Stimulated activated CD4-positive, alpha-beta T cell treated with anti-CD3 and anti-CD28 coated beads, Interleukin-2, amount 100 ng/mL, for 48 hours (primary cell): ENCODE measurements at places on chromosomes 5 and 9.

DNA sequence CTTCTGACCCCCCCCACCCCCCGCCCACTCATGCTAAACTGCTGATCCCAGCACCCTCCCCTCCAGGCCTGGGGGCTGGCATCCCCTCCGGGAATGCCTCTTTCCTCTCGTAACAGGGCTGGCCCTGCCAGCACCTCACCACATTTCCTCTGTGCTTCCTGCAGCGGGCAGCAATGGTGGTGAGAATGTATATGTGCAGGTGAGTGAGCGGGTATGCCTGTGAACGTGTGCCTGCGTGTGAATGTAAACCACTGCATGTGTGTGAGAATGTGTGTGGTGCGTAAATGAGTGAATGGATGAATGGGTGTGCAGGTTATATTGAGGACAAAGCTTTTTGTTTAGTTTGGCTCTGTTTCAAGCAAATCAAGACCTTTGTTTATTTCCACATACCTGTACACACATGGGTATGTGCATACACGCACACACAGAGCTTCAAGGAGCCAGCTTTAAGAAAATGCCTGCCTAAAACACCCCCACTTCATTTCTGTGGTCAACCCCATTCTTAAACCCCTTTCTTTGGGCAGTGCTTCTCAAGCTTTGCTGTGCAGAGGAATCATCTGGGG is 95.7 kb upstream of the SHB start:
- no peak for DNase-seq

- no peak for DNase-seq
Measured at GRCh38 chr9:96302021-96302420, at the start of gene HSD17B3. Gene HSD17B3, minus strand, starts transcription at chr9:96302176. Its CDS starts 72 bp downstream, at chr9:96302104.

DNA sequence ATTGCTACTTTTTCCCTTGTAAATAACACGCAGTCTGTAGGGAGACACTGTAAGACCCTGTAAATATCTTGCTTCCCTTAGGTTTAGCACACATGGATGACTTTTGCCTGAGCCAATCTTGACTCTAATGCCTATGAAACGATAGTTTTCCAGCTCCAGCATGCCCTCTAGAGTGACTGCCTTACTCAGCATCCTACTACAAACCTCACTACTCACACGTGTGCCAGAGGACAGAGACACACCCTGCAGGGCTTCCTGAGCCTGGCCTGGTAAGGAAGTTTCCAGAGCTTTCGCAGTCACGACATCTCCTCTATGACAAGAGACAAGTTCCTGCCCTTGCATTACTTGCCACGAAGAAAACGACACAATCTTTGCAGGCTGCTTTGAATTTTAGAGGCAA is 138.1 kb downstream of the ATPSCKMT start:
- DNase-seq = no peak

DNA sequence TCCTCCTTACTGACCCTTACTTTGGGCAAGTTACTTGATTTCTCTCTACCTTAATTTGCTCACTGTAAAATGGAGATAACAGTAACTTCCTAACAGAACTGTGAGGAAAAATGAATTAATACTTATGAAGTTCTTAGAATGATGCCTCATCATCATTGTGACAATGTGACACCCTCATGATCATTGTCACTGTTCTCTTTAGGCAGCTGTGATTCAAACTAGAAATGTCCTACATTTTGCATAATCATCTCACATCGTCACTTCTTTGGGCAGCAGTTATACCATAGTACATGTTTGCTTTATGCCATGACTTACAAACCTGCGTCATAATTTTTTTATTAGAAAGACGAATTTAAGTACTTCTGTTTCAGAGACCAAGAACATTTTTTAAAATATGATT is 9.7 kb downstream of the SLC30A5 start:
- no peak for DNase-seq

DNA sequence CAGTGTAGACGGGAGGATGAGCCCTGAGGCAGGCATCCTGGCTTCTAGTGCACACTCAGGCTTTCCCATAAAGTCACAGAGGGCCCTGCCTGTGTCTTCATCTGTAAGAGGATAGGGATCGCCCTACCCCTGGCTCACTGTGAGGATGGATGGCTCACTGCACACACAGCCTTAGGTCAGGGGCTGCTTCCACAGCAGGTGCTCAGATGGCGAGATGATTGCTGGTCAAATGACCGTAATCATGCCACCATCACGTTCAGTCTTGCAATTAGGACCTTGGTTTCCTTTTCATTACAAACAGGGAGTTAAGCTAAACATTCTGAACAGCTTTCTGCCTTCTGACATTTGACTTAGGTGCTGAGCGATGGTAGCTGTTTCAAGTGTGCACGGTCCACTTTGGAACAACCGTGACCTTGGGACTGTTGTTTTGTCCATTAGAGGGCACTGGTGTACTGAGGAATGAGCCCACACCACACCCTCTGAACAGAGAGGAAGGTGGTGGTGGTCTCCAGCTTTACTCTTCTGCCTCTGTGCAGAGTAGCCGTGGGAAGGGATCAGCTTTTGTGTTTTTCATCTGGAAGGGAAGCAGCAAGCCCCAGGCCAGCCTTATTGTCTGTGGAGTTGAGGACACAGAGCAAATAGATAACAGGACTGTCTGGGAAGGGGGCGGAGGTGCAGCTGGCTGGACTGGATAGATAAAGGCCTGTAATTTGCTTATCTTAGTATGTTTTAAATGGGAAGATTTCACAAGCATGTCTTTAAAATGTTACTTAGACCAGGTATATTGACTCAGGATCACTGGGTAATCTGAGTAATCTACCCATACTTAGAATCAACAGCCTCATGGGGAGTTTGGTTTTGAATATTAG is 183.1 kb downstream of the TRIO start:
- DNase-seq = no peak

DNA sequence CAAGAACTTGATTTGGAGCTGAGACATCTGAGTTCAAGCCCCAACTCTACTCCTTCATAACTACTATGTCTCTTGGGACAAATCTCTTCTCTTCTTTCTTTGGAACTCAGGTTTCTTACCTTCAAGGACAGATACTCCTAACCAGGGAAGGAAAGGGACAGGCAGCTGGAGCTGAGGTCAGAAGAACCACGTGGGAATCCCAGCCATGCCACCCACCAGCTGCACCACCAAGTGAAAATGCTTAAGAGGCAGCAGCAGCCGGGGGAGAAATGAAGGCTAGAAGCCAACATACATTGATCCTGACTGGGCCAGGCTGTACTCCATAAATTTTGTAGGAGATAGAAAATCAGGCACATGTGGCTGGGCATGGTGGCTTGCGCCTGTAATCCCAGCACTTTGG is 9.6 kb upstream of the OR5C1 start:
- no peak for DNase-seq

DNA sequence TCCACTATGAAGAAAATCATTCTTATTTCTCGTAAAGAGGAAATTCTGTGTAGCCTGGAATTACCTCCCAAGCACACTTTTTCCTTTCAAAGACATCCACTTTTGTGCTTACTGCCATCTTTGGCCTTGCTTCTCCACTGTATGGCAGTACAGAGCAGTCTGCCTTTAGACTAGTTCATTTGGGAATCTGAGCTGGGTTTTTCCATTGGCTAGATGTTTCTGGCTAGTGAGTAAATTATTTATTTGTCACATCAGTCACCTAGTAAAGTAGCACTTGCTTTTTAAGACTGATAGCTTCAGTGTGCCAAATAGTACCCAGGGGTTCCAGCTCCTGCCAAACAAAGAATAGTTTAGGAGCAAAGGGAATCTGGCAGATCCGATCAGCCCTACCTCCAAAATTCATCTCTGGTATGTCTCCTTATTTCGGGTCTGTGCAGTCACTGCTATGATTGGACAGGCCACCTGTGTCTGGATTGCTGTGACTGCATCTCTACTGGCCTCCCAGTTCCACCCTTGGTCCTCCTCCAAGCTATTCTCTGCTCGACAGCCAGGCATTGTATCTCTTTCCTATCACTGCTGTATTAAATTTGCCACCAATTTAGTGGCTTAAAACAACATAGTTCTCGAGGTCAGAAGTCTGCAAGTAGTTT is 97.6 kb downstream of the NUDT12 start:
- DNase-seq = no peak

DNA sequence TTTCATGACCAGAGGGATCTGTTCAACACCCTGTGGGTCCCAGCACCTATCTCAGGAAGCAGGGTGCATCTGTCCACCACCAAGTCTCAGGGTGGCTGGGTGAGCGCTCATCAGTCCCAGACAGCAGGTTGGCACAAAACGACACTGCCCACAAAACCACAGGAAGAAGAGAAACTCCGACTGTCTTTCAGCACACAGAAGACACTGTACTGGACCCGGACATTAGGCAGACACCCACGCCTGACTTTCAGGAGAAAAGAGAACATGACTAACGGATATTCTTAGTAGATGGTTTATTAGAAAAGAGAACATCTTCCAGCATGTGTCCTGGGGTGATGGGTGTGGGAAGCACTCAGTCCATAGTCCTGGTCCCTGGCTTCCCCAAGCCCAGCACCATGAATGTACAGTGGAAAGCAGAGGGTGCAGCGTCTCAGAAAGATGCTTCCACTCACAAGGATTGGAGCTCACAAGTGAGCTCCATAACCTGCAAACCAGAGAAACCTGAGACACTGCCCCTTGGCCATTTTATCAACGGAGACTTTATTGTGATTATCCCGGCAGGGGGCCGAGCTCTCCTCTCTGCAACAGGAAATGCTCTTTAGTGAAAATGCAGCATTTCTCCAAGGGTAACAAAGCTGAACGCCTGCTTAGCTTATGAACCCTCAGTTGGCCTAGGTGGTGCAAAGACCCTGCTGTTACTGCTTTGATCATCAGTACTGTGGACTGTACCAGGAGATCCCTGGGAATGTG is 35.8 kb upstream of the LCP2 start:
- peak; percentile 50 for DNase-seq

DNA sequence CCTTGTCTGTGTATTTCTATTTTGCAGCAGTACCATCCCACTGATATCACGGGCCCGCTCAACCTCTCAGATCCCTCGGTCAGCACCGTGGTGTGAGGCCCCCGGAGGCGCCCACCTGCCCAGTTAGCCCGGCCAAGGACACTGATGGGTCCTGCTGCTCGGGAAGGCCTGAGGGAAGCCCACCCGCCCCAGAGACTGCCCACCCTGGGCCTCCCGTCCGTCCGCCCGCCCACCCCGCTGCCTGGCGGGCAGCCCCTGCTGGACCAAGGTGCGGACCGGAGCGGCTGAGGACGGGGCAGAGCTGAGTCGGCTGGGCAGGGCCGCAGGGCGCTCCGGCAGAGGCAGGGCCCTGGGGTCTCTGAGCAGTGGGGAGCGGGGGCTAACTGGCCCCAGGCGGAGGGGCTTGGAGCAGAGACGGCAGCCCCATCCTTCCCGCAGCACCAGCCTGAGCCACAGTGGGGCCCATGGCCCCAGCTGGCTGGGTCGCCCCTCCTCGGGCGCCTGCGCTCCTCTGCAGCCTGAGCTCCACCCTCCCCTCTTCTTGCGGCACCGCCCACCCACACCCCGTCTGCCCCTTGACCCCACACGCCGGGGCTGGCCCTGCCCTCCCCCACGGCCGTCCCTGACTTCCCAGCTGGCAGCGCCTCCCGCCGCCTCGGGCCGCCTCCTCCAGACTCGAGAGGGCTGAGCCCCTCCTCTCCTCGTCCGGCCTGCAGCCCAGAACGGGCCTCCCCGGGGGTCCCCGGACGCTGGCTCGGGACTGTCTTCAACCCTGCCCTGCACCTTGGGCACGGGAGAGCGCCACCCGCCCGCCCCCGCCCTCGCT is 1.9 kb downstream of the LRRC26 start:
- no peak for DNase-seq

GRCh38 chr9:100222674-100223073 is 123.6 kb downstream of the INVS start:
- no peak for DNase-seq

GRCh38 chr5:51495672-51496071 is 112.4 kb downstream of the ISL1 start:
- no peak for DNase-seq

DNA sequence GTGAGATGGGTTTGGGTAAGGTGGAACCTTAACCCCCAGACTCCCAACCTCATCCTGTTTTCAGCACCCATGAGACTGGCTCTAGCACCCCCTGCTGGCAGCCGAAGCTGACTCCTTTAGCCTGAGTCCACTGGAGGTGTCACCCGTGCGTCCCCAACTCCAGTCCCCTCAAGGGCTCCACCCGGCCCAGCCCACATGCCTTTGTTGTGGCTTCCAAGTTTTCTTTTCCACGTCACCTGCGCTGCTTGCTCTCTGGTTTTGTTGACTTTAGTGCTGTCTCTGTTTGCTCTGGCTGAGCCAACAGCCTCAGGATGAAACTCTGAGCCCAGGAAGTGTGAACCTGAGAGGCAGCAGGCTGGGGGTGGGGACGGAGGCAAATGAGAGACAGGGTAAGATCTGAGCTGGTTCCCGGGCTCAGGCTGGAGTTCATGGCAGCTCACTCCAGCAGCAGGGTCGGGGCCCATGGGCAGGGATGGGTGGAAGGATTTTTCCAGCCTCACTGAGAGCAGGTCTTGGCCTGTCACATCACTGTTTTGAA is 13.2 kb upstream of the AQP7 start:
- peak; percentile 95 for DNase-seq

DNA sequence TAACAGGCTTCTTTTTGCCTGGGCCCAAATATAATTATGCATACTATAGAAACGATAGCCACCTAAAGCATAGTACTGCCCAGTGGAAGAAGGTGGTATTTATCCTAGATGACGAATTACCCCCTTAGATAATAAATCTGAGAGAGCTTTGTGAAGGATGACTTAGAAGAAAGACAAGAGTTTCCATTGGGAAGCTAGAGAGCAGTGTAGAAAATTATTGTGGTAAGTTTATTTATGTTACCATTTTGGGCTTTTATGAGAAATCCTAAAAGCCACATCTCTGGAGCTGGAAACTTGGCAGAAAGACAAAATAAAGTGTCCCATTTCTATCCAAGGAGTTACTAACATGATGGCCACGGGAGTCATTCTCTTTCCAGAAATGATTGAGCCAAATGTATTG is 172.0 kb upstream of the SEMA6A start:
- DNase-seq = no peak

DNA sequence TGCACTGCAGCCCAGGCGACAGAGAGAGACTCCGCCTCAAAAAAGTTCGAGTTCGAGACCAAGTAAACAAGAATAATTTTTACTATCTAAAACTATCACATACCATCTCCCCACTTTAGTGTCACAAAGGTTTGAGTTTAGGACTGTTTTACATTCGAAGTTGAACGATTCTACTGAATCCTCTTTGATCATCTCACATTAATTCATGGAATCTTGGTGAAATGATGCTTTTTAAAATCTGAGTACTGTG is 715 bp upstream of the RPS6 start:
- DNase-seq = no peak

GRCh38 chr5:9431496-9432258 is 114.2 kb downstream of the SEMA5A start:
- DNase-seq = no peak

- no peak for DNase-seq
Measured at GRCh38 chr5:161378701-161379100, 167.8 kb downstream of the GABRB2 start.

- no peak for DNase-seq
Measured at GRCh38 chr5:128304791-128305190, 221.2 kb downstream of the SLC12A2 start.

GRCh38 chr5:171895081-171895480 is 109.5 kb downstream of the SMIM23 start:
- no peak for DNase-seq

GRCh38 chr9:127021664-127022363 is 100.6 kb downstream of the ANGPTL2 start:
- no peak for DNase-seq

- no peak for DNase-seq
Measured at GRCh38 chr5:78377056-78377717, 16.8 kb downstream of the SCAMP1 start.
